ENCODE measurements at places on chromosomes 1 and 21.

DNA sequence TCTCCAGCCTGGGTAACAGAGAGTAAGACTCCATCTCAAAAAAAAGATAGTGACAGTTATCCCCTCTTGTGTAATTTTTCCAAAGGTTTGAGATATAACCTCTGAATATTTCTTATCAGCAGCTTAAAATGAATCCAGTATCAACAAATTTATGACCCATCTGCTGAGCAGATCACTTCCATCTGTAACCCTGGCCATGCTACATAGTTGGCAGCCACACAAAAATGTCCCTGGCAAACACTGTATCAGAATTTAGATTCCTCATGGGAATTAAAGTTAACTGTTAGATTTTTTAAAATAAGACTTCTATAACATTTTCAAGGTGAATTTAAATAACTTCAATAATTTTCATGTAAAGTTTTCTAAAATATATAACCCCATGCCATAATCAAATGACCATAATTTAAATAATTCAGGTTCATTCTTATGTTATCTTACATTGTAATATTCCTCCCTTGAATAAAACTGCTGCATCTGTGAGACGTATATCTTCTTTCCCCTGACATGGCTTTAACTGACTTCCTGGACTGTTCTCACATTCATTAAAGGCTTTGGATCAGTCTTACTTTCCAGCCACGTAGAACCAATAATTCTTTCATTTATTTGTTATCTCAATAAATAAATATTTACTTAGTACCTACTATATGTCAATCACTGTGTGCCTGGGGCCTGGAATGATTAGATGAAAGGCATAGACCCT is 5.3 kb upstream of the PRPF38B start:
- peak; percentile 50 for DNase-seq

DNA sequence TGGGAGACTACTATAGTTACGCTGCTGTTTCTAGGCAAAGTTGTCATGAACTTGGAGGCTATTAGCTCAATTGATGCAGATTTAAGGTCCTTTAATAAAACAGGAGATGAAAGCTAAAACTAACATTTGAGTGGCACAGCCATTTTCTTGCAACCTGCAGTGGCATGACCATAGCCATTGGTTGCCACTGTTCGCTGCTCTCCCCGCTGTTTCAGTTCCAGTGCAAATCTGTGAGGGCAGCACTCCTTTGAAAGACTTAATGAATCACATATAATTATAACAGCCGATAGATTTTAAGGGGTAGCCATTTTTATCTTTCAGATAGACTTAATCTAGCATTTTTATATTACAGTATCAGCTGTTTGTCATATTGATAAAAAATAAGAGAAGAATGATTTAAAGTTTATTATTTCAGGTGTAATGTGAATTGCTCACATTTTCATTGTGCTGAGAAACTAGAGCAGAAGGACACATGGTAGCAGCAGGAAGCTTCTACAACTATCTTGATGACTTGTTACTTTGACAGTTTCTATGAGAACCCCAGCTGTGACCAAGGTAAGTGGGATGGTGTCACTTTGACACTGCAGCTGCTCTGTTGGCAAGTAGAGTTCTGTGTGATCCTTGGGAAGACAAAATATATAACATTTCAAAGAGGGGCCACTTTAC is 203.7 kb downstream of the PLA2G4A start:
- no peak for DNase-seq

DNA sequence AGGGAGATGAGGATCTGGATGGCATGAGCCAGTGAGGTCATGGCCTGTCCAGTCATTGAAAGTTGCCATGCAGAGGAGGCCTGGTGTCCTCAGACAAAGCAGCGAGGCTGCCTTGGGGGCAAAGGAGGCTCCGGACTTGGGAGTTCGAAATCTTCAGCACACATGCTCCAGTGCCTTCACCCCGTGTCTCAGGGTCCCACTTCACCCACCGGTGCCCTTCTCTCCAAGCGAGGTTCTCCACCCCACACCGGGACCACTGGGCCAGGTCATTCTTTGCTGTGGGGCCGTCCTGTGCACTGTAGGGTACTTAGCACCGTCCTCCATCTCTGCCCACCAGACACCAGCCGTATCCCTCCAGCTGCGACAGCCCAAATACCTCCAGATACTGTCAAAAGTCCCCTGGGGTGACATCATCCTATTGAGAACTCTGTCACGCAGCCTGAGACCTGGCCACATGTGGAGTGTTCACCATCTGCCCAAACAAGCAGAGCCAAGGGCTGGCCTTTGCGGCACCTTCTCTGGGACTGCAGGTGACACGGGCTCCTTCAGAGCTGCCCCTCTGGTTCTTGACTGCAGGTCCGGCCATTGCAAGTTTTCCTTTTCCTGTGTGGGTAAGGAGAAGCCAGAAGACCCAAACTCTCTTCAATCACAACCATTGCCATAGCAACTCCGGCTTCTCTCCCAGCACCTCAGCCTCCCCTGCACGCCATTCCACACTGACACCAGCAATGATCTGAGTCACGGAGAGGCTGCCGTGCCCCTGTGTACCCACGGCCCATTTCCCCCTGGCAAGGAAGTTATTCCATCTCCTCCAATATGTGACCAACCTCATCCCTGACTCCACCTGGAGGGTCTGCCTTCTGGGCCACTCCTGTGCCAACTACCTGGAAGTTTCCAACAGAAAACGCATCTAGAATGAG is 20.4 kb upstream of the PDE9A start:
- DNase-seq: no peak

- DNase-seq: no peak
Observed at GRCh38 chr1:168833362-168833761, 104.4 kb upstream of the DPT start.

DNA sequence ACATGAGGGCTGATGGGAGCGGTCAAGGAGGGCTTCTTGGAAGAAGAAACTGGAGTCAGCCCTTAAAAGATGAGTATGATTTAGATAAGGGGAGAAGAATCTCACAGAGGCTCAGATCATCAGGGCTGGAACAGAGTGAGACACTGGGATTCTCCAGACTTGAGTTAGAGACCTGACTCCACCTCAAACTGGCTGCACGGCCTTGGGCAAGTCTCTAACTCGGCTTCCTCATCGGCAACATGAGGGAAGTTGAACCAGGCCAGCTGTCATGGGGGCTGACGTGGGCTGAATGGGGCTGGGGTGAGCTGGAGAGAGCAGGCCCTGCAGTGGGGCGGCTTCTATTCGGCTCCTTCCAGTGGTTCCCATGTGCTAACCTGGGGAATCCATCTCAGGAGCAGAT is 2.5 kb downstream of the C1QC start:
- DNase-seq: no peak

DNA sequence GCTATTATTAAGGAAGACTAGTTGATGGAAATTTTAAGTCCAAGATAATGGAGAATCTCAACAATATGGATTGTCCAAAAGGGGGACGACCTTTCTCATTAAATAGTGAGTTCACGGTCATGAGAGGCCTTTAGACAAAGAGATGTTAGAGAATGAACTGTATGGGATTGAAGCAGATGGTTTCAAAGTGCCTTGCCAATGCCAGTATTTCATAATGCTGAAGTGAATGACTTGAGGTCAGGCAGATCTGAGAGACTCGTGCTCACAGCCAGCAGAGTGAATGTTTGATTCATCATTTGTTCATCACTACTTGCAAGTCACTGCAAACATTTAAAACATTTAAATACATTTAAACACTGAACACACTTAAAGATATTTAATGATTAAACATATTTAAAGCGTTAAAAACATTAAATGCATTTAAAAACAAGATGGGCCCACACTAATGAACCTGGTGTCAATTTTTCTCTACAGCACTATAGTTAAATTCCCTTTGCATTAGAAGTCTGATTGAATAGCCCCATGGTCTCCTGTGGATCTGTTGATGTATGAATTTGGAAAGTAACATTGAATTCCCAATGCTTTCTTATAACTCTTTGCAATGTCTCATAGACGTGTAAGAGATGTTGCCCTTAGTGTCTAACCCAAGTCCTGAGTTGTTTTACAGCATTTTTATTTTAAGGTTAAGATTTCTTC is 80.7 kb downstream of the TGFB2 start:
- no peak for DNase-seq

DNA sequence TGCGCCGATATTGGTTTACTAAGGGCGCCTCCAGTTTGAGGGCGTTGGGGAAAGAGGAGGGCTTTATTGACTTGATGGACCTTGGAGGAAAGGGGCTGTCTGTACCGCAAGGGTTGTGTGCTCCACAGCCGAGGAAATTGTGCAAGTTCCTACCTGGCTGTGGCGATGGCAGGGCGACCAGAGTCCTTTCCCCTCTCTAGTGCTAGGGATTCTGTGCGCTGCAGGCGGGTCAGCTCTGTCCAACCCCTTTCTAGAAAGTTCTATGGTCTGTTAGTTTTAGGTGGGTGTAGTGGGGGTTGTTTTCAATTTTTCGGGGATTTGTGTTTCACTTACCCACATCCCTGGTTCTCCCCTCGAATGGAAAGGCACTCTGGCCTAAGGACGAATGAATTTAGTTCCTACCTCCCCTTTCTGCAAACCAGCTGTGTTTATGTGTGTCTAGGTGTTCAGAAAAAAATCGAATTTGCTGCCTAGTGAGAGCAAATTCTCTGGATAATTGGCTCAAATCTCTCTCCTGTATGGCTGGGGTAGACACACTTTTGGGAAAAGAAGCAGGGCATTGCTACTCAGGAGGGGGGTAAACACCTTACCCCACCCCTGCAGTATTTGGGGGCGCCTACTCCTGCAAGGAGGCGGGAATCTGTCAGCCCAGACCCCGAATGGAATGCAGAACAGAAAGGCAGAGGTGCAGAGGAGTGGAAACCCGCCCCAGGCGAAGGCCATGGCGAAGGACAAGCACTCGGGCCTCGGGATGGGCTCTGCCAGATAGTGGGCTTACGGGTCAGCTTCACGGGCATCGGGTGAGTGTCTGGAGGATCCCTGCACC is 2.0 kb downstream of the DMBX1 start:
- DNase-seq: no peak

DNA sequence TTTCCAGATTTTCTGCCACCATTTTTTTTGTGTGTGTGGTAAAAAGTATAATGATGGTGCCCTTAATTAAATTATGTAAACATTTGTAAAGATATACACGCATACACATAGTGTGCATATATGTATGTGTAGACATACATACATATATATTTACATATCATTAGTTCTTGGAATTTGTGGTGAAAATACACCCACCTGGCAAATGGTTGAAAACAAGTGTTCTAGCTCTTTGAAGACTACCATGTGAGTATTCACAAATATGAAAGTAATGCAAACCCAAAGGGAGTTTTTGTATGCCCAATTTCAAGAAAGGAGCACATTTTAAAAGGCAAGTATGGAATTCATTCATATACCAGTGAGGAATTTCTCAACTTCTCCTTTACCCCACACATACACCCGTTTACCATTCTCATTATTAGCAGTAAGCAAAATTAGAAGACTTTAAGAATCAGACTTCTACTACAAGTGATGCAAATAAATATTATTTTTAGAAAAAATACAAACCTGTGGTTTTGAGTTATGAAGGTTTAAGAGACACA is 8.0 kb downstream of the RABGAP1L start:
- DNase-seq: no peak

- DNase-seq: no peak
Observed at GRCh38 chr1:110424699-110425611, 17.5 kb upstream of the LAMTOR5 start.

DNA sequence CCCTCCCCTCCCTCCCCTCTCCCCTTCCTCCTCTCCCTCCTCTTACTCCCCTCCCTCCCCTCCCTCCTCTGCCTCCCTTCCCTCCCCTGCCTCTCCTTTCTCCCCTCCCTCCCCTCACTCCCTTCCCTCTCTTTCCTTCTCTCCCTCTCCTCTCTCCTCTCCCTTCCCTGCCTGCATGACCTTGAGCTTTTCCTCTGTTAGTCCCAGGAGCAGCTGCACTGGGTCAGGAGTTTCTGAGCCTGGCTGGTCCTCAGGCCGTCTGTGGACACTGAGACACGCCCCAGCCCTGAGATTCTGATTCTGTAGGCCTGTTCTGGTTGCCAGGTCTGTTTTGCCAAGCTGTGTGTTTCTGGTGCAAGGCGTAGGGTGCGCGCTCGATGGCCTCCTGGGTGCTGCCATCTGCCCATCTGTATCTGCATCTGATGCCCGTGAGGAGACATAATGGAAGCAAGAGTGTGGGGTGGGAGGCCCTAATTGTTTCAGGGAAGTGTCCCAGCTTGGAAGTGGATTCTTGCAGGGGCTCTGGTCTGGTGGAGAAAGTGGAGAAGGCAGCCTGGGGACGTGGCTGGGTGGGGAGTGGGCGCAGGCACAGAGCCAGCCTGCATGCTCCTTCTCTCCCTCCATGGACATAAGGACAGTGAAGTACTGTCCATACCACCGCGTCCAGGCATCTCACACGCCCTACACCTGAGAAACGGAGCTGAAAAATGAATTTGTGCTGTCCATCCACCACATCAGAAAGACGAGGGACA is 97.2 kb downstream of the WDR4 start:
- peak; percentile 69 for DNase-seq

GRCh38 chr1:242184955-242185354 is 186.1 kb upstream of the MAP1LC3C start:
- DNase-seq: no peak

GRCh38 chr1:112698366-112699310 is 8.3 kb downstream of the RHOC start:
- no peak for DNase-seq

DNA sequence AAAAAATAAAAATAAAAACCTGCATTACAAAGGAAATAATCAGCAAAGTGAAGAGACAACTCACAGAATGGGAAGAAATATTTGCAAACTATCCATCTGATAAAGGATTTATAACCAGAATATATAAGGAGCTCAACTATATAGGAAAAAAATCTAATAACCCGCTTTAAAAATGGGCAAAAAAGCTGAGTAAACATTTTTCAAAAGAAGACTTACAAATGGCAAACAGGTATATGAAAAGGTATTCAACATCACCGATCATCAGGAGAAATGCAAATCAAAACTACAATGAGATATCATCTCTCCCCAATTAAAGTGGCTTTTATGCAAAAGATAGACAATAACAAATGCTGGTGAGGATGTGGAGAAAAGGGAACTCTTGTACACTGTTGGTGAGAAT is 3.8 kb upstream of the GNG5 start:
- no peak for DNase-seq

Data from SK-N-SH (cell line).